Hematopoietic multipotent progenitor cell treated with erythropoietin and hydrocortisone succinate and interleukin-3 and kit ligand, for 4 days (in vitro differentiated cells): ENCODE measurements at places on chromosomes 1 and 21.
A peak's percentile ranks its signal among the peaks of the same experiment; 100 is the strongest.

GRCh38 chr1:219119839-219120238 lies 53.8 kb upstream of the LYPLAL1 start:
- DNase-seq, result peak; percentile 6

DNA sequence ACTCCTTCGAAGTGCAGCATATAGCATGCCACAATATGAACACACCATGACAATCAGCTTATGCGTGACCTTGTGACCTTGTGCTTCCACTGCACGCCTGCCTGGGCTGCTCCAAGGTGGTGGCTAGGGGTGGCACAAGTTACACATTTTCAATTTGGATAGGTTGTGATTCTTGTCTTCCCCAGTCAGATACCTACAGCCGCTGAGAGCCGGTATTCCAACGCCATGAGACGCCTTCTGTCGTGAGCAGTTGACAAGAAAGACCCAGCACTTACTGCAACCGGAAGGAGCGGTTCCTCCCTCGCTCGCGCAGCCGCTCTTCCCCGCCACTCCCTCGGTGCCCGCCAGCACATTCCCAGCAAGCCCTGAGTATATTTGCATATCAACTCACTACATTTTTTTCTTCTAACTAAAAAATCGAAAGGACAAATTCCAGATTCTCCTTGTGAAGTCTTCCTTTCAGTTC lies 359 bp upstream of the RNU11 start:
- DNase-seq, result peak; percentile 97

GRCh38 chr1:203926025-203926540 lies 64.7 kb downstream of the SNRPE start:
- no peak for DNase-seq

DNA sequence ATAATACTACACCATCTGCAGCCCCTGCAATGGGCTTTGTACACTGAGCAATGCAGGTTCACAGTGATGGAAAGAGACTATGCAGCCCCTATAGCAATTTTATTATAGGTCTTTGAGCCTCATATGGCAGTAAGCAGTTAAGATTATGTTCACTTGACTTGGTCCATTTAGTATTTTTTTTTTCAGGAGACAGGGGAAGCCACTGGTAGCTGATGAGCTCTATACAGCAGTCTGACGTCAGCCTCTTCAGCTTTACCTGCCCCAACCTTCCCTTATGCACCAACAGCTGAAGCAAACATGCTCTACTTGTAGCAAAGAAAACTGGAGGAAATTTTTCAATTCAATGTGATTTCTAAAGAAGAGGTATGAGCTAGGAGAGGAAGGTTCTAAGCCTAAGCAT lies 32.2 kb downstream of the AIDA start:
- DNase-seq, result no peak

GRCh38 chr1:100879422-100879821 lies 15.2 kb downstream of the EXTL2 start:
- DNase-seq, result peak; percentile 22

DNA sequence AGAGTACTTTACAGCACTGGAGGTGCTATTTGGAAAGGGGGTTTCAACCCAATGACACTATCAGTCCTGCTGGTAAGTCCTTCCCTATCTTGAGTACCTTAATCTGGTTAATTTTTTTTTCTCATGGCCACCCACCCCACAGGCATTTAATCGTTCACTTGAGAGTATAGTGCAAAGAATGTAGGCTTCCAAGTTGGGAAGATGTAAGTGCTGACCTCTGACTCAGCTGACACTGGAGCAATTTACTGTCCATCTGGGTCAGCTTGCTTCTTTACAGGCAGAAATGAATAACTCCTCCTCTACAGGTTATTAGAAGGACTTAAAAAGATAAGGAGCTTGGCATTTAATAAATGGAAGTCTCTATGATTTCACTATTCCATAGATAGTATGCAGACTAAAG lies 89.6 kb downstream of the AK5 start:
- no peak for DNase-seq

GRCh38 chr1:11738783-11739182 lies 2.8 kb downstream of the AGTRAP start:
- DNase-seq, result peak; percentile 54

DNA sequence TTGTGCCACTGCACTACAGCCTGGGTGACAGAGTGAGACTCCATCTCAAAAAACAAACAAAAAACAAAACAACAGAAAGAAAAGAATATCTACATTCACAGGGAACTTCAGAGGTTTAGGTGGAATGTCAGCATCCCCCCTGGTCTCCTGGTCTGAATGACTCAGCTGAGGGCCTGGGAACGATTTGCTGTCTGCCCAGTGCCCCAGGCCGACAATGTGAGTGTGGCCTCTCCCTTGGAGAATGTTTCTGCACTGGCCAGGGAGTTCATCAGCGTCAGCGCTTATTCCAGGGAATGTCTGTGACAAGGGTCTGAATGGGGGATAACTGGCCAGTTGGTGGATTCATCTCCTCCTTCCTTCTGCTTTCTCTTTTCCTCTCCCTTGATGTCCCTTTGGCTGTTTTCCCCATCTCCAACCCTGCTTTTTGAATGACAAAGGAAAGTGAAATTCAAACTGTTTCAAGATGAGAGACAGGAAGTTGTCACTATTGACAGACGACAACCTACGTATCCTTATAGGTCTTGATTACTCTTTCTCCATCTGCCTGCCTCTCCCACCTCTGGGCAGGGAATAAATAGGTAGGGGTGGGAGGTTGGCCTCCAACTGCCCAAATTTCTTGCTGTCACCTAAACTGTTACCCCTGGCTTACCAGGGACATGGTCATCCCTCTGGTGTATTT lies 213.1 kb downstream of the HHAT start:
- DNase-seq, result no peak

- DNase-seq, result no peak
Measured at GRCh38 chr1:237999426-238000052, 108.8 kb upstream of the ZP4 start.
